ENCODE measurements at places on chromosomes 6 and 20.

DNA sequence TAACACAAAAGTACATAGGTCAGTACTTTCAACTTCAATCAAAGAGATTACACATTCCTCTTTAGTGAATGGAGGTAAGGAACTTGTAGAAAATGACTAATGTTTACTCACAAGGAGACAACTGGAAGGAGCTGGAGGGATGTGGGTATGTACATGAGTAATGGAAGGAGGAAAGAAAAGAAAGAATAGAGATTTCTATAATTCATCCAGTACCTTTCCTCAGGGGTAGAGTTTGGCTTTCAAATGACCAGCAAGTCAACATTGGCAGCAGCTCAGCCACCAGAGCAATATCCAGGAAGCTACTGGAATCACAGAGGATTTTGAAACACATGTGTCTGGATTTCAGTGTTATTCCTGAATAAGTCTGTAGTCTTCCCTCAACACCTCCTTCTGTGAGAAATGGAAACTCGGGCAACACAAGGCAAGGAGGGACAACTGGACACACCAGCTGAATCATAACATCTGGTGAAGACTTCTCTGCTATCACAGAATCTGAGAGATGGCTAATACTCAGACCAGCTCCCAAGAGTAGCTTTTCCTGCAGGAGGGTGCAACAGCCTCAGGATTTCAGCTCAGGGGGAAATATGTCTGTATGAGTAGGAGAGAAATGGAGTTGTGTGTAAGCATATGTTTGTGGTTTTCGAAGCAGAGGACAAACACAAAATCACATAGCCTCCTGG, 98.8 kb downstream of the HAO1 start:
- DNase-seq, result no peak

DNA sequence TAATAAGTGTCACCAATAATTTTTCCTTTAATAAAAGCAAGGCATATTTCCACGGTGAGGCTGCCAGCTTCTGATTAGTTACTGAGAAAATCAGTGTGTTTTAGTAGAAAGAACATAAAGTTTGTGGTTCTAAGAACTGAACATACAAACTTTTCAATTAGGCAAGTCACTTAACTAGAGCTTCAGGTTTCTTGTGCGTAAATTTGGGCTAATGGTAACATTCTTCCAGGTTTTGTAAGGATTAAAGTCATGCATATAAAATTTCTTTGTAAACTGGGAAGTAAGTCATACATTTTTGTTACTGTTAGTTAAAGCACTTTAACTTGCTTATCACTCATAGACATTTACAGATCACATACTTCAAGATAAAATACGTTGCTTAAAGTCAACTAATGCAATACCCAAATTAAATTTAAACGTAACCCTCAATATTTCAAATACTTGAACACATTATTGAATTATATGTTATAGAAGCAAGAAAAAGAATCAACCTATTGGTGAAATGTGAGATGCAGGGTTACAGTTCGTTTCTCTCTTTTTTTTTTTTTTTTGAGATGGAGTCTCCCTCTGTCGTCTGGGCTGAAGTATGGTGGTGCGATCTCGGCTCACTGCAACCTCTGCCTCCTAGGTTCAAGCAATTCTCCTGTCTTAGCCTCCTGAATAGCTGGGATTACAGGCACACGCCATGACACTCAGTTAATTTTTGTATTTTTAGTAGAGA, 327.3 kb upstream of the NOX3 start:
- DNase-seq, result peak; percentile 86

- peak; percentile 66 for DNase-seq
These were observed 67.7 kb upstream of the ZNFX1 start for GRCh38 chr20:49345524-49345923.

DNA sequence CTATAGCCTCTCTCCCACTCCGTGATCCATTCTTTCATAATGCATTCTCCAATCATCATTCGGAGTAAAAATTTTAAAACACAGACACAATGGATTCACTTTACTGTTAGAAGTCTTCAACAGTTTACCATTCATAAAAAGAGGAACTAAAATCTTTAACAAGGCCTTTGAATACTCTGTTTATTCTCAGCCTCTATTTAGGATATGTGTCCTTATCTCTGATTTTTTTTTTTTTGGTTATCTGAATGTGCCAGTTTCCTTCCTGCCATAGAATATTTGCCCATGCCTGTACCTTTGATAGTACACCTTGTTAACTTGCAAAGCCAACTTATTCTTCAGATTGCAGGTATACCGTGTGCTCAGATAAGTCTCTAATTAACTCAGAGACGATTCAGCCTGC, 11.1 kb downstream of the CRISP1 start:
- no peak for DNase-seq

DNA sequence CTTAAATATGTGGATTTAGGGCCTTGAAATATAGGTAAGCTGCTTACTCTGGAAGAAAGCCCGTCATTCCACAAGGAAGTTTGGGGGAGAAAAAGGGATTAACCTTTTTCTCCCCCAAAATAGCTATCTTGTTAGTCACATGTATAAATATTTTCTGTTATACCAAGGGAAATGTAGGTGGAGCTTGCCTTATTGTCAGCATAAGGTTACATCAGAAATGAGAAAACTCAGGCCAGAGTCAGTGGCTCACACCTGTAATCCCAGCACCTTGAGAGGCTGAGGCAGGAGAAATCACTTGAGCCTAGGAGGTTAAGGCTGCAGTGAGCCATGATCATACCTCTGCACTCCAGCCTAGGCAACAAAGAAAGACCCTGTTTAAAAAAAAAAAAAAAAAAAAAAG, 129.9 kb downstream of the LRFN2 start:
- no peak for DNase-seq

Data from BJ (cell line).